ENCODE measurements at places on chromosomes 5 and 9.
A peak's percentile ranks its signal among the peaks of the same experiment; 100 is the strongest.

GRCh38 chr5:116375926-116376325, 198.7 kb downstream of the SEMA6A start:
- no peak for DNase-seq

DNA sequence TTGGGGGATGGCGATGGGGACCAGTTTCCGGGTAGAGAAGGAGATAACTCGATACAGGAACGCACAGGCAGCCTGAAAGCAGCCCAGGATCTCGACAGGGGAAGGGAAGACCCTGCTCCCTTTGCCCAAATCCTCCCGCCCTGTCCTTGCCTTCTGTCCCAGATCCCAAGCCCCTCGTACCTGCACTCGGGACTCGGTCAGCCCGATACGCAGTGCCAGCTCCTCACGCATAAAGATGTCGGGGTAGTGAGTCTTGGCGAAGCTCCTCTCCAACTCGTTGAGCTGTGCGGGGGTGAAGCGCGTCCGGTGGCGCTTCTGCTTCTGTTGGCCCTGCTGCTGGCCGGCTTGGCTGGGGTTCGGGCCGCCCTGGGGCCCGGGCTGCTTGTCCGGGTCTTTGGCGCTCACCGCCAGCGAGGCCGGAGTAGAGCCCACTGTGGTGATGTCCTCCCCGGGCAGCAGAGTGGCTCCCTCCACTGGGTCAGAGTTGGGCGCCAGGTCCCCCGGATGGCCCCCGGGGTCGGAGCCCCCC, 1.8 kb downstream of the OTP start:
- DNase-seq = no peak

- DNase-seq = no peak
Observed at GRCh38 chr5:66947458-66947857, 249.1 kb downstream of the CD180 start.

- no peak for DNase-seq
Observed at GRCh38 chr5:56565644-56566043, 249.7 kb upstream of the MAP3K1 start.

DNA sequence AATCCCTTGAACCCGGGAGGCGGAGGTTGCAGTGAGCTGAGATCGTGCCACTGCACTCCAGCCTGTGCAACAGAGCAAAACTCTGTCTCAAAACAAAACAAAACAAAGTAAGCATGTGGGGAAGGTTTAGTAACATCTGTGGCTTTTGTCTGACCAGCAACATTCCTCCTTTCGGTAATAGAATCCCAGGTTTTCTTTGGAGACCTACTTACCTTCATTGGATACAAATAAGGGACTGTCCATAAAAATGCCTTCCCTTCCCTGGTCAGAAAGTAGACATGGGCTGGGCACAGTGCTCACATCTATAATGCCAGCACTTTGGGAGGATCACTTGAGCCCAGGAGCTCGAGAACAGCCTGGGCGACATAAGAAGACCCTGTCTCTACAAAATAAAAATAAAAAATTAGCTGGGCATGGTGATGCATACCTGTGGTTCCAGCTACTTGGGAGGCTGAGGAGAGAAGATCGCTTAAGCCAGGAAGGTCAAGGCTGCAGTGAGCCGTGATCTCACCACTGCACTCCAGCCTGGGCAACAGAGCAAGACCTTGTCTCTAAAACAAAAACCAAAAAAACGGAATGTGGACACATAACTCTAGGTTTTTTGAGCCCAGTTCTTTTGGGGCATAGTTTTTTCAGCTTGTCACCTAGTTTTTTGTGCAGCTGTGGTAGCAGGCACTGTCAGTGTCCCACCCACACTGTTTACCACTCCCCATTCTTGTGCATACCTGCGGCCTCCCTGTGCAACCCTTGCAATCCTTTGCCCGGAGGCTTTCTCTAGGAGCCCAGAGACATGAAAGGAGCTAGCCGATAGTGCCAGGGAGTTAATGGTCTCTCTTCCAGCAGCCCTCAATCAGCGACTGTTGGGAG, 9.0 kb upstream of the SPINK4 start:
- DNase-seq = no peak

DNA sequence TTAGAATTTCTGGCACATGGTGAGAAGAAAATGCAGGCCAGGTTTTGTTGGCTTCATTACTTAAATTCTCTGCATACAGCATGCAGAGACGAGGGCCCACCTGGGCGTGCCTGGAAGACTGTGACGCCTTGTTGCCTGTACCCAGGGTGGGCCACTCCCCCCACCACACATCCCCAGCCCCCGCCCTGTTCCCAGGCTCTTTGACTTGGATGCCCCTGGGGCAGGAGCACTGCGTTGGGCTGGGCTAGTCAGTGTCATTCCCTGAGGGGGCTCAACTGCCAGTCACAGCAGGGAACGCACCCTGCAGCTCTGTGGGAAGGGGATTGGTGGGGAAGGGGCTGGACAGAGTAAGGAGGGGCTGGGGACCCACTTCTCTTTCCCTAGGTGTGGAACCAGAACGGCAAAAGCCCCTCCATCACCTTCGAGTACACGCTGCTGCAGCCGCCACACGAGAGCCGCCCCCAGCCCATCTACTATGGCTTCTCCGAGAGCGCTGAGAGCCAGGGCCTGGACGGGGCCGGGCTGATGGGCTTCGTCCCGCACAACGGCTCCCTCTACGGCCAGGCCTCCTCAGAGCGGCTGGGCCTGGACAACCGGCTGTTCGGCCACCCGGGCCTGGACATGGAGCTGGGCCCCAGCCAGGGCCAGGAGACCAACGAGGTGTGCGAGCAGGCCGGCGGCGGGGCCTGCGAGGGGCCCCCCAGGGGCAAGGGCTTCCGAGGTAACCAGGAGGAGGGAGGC, 19.6 kb downstream of the ADAMTSL2 start:
- no peak for DNase-seq

GRCh38 chr5:180609817-180610550, 18.7 kb upstream of the SCGB3A1 start:
- no peak for DNase-seq

DNA sequence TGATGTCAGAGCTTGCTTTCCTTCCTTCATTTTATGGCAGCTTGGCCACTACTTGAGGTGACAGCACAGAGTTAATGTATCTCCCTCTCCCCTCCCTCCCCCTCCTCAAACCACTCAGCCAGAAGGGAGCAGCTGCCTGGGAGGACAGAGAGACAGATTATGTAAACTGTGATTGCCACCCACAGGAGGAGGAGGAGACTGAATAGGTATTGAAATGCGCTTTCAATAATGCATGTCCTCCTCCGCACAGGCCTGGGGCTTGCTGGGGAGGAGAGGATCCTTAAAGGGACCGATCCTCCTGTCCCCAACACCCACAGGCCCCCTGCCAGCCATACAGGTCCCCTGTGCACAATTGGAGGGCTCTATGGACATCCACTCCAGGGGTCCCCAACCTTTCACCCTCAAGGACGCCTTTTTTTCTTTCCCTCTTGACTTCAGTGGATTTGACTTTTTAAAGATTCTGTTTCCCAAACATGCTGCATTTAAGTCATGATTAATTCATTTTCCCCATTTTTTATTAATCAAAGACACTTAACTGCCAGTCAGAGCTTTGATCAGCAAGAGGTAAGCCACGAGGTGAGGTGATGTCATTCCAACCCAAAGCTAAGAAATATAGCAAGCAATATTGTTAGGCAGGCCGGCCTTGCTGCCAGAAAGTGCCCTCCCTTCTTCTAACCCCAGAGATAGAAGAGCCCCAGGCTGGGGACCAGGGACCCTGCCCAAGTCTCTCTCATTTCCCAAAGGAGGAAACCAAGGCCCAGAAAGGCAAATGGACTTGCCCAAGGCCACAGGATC, 47.5 kb upstream of the CPLX2 start:
- DNase-seq = no peak

- DNase-seq = no peak
Observed at GRCh38 chr9:116154334-116154975, 864 bp downstream of the PAPPA start.

DNA sequence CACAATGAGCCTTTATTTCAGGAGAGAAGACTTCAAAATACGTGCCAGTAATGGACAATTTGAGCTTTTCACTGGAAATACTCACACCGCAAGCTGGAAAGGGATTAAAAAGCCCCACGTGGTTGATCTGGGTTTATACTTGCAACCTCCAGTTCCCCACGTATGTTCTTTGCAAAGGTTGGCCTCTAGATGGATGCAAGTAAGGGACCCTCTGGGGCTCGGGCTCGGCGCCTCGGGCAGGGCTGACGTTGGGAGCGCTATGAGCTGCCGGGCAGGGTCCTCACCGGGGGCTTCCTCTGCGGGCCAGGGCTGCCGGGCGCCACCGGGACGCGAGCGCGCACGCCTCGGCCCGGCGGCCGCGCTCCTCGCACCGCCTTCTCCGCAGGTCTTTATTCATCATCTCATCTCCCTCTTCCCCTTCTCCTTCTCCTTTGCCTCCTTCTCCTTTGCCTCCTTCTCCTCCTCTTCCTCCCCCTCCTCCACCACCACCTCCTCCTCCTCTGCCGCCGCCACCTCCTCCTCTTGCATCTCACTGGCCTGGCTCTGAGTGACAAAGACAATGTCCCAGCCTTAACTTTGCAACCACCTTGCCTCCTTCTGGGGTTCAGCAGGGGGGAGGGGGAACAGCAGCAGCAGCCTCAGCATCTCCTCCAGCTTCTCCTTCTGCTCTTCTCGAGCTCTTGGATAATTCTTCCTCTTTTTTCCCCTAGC, 701 bp upstream of the ZNF462 start:
- DNase-seq = no peak

- DNase-seq = no peak
Observed at GRCh38 chr9:111860443-111860842, 36.2 kb upstream of the UGCG start.

- DNase-seq = no peak
Observed at GRCh38 chr9:112861638-112862555, 28.8 kb downstream of the SLC46A2 start.

DNA sequence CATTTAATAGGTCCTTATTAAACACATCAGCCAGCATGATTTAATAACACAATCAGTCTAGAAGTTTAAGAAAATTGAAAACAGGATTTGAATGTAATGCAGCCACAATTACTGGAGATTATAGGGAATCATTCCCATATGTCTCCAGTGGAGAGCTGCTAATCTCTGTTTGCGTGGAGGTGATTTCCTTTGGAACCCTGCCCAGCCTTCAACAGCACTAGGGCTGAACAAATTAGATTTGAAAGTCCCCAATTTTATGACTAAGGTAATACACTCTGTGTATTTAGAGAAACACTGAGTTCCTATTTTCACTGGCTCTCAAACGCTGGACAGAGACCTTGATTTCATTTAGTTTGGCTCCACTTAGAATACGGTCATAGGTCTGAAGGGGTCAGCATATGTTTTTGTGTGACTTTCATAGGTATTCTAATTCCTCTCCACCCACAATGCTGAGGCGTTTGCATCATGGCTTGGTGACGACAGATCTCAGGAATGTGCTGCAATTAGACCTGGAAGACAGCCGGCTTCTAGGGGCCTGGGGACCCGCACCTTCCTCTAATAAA, 508.3 kb downstream of the EBF1 start:
- no peak for DNase-seq

- DNase-seq = peak; percentile 71
Observed at GRCh38 chr5:472656-473550, 29.9 kb downstream of the EXOC3 start.

- DNase-seq = no peak
Observed at GRCh38 chr9:69583645-69584234, 88.4 kb downstream of the APBA1 start.

DNA sequence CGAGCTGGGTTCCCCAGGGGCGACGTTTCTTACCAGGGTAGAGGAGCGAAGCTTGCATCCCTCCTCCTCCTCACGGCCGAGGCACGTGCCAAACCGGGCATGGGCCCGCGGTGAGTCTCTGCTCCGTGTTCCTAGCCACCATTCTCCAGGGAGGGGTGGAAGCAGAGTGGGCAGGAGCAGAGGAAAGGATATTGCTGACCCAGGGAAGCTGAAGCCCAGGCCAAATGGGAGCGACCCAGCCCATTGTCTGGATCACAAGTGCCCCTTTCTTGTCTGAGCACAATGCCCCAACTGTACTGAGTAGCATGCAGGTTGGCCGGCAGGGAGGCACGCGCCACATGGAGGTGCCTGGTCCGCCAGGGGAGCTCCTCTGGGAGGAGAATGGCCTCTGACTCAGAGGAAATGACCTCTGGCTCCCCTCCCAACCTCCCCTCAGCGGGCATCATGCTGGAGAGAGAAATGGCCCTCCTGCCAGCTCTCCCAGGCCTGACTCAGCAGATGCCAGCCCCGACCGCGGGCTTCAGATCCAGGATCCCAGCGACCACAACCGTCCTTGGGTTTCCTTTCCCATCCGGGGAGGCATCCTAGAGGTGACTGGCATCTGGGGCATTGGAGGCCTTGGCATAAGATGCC, 1.1 kb downstream of the PRR7 start:
- no peak for DNase-seq

DNA sequence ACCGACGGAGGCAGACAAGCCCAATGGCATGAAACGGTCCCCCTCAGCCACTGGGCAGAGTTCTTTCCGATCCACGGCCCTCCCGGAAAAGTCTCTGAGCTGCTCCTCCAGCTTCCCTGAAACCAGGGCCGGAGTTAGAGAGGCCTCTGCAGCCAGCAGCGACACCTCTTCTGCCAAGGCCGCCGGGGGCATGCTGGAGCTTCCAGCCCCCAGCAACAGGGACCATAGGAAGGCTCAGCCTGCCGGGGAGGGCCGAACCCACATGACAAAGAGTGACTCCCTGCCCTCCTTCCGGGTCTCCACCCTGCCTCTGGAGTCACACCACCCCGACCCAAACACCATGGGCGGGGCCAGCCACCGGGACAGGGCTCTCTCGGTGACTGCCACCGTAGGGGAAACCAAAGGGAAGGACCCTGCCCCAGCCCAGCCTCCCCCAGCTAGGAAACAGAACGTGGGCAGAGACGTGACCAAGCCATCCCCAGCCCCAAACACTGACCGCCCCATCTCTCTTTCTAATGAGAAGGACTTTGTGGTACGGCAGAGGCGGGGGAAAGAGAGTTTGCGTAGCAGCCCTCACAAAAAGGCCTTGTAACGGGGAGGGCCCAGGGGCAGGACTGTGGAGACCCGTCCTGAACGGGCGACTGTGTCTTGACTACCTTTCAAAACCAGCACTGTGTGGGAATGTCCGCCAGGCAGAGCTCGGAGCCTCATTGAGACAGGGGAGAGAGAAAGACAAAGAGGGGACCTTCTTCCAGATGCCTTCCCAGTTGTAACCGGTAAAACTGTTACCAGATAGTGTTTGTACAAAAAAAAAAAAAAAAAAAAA, 29.9 kb downstream of the CD180 start:
- DNase-seq = peak; percentile 28

DNA sequence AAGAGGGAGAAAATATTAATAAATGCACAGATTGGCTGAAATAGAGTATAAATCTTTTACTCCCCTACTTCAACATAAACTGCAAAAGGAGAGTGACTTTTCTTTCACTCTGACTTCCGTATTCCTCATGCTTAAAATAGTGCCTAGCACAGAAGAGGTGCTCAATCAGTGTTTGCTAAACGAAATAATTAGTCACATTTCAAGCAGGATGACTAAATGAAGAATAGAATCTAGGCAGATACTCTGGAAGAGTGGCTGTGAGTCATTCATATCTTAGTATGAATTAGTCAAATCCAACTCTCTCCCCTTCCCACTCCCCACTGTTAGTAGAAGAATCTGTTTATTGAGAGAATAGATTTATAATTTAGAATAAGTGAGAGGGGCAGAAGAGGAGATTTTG, 4.8 kb downstream of the CD274 start:
- no peak for DNase-seq

Data from stimulated activated CD4-positive, alpha-beta T cell treated with anti-CD3 and anti-CD28 coated beads, Interleukin-1b, Interleukin-23, amount 100 ng/mL, for 1 hour (primary cell).